ENCODE measurements at places on chromosomes 5 and 9.

DNA sequence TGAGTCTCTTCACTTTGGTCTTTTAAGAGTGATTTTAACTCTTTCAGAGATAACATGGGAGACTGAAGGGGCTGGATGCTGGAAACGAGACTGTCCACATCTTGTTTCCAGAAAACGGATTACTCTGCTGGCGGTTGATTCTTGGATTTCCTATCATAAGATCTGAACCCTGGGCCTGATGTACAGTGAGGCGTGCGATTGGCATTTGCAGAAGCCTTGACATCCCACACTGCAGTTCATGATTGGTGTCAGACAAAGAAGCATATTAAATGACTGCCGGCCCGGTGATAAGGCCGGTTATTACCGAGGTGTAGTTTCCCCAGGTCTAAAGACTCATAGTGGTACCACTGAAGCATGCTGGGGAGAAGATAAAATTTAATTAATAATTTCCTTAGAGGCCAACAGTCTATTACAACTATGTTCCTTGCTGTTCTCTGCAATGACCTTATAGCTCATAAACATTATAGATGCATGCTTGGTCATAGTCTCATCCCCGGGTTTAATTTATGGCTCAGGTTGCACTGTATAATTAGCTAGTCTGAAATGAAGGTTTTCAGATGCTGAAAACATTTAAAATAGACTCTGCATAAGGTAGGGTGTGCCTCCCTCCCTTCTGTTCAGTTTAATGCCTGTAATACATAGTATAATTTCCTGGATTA, 99.2 kb downstream of the PPP2R2B start:
- no peak for DNase-seq

GRCh38 chr5:32790411-32790951, 79.4 kb downstream of the NPR3 start:
- DNase-seq: no peak

DNA sequence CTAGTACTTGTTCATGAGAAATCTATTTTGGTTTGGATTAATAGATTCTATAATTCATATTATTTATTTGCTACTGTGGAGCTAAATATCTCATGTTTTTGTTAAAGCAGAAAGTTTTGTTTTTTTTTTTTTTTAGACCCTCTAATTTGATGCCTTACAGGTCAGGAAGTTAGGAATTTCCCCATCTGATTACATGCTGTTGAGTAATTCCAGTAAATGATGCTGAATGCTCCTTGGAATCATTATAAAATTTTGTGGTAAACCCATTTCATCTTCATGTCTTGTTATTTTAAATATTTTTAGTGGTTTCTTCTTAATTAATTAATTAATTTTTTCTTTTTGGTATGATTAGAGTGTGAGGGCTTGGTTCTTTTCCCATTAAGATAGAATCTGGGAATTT, 35.6 kb downstream of the NNT start:
- DNase-seq: no peak

DNA sequence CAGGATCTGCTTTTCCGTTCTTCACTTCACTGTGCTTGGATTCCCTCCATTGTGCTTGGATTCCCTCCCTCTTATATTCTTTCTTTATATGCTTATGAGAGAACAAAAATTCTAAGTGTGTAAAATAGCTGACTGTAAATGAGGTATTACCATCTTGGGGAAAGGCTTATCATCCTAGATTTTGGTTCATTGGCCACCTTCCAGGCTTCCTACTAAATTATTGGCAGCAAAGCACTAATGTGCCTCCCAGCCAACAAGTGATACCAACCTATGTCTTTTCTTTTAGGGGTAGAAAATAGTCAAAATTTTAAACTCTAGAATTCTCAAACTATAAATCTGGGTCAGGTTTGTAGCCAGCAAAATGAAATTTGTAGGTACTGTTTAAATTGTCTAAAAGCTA, 52.7 kb downstream of the NDUFAF2 start:
- DNase-seq: no peak

- DNase-seq: no peak
These were observed 3.5 kb downstream of the KDM4C start for GRCh38 chr9:6761306-6761705.

All from stimulated activated CD4-positive, alpha-beta T cell treated with anti-CD3 and anti-CD28 coated beads, Interleukin-1b, Interleukin-23, amount 100 ng/mL, for 48 hours (primary cell).